Thoracic aorta (tissue), 2 donors: ENCODE measurements at places on chromosomes 16 and 17.

DNA sequence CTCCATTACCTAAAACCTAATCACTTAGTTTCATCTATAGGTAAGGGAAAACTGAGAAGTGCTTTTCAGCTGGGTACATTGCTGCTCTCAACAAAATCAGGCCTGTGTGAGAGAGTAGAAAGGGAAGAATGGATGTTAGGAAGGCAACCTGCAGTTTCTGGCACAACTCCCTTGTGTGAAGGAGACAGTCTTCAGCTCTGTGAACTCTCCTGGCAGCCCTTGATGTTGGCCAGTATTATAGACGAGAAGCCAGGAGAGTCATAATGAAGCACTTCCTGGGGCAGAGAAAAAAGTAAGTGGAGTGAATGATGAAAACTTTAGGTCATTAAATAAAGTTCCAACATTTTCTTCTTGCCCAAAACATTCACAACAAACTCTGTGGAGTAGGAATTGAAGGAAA is 260.1 kb downstream of the IRX3 start:
- no peak for DNase-seq

DNA sequence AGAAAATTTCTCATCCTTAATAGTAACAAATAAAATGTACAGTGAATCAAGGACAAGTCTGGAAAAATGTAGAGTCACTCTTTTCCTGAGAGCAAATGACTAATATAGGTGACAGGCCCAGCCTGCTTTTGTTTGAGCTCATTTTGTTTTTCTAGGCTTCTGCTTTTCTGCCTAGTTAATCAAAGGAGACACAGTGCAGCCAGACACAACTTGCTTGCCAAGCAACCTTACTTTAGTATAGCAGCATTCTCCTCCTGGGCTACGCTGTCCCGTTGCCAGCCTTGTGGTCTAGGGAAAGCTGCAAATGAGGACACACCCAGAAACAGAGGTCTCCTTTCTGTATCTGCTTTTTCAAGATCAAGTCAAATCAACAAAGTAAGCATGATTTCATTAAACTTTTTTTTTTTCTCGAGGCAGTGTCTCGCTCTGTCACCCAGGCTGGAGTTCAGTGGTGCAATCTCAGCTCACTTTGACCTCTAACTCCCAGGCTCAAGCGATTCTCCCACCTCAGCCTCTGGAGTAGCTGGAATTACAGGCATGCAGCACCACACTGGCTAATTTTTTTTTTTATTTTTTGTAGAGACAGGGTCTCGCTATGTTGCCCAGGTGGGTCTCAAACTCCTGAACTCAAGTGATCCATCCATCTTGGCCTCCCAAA is 17.2 kb downstream of the GINS3 start:
- DNase-seq, result no peak

GRCh38 chr17:1251866-1252608 is 18.2 kb upstream of the BHLHA9 start:
- DNase-seq, result no peak

GRCh38 chr16:26909623-26910022 is 157.1 kb upstream of the C16orf82 start:
- no peak for DNase-seq

DNA sequence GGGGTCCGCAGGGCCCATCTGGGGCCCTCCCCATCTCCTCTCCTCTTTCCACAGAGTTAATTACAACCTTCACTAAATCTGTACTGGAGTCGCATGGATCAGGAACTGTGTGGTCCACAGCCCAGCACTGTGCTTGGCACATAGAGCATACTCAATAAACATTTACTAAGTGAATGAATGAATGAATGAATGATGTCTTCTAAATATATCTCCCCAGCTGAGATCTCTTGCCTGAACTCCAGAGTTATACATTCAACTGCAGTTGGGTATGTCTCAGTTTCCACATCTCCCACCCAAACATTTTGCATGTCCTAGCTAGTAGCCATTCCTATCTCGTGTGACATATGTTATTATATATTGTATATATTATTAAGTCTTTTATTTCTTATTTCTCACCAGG is 28.7 kb upstream of the IL21R start:
- no peak for DNase-seq

- DNase-seq, result no peak
These were observed 5.9 kb downstream of the CCL7 start for GRCh38 chr17:34275881-34276280.

DNA sequence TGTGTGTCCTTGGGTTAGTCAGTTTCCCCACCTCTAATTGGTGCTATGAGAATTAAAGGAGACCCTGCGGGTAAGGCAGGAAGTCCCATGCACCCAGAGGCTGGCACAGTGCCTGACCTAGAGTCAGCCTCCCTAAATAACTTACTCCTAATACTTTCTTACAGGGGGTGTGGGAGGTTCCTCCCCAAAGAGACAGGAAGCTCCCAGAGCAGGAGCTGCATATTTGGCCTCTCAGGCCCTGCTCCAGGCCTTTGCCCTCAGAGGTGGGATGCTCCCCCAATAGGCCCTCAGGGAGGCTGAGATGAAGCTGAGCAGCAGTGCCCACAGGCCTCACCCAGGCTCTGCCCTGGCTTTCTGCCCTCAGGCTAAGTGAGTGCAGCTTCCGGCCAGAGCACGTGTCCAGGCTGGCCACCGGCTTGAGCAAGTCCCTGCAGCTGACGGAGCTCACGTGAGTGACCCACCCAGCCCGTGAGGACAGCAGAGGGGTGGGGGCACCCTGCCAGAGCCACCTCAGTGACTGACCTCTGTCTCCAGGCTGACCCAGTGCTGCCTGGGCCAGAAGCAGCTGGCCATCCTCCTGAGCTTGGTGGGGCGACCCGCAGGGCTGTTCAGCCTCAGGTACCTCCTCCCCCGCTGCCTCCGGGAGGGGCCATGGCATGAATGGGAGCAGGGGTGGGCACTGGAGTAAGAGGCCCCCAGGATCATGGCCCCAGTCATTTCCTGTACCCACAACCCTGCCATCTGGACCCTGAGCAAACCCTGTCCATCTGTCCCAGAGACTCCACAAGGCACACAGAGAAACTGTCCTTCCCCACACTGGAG is 31.1 kb upstream of the CPNE2 start:
- DNase-seq, result peak; percentile 33

GRCh38 chr16:11627822-11628457 is 40.3 kb upstream of the SNN start:
- DNase-seq, result no peak

DNA sequence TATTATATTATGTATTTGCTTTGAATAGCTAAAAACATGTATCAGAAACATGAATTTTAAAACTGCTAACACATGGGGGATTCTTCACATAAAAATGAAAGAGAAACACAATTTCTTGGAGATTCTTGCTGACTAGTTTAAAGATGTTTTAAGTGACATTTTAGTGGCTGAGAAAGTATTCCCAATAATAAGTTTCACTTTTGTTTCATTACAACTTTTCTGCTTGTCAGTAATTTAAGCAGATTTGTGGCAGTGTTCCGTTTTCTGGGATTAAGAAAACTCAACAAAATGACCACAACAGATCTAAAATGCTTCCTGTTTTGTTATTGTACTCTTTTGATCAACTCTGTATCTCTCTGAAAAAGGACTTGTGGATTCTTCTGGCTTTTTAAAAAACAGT is 75.9 kb downstream of the NLK start:
- DNase-seq, result no peak

GRCh38 chr16:2829501-2830354 is at the start of gene ZG16B:
ZG16B (plus strand) TSS chr16:2830303; CDS start chr16:2830442, 139 bp downstream.
- DNase-seq, result no peak

GRCh38 chr16:3938843-3939624 is 58.5 kb upstream of the CREBBP start:
- no peak for DNase-seq

GRCh38 chr16:3143598-3144320 is 8.9 kb downstream of the ZNF213 start:
- DNase-seq, result no peak

DNA sequence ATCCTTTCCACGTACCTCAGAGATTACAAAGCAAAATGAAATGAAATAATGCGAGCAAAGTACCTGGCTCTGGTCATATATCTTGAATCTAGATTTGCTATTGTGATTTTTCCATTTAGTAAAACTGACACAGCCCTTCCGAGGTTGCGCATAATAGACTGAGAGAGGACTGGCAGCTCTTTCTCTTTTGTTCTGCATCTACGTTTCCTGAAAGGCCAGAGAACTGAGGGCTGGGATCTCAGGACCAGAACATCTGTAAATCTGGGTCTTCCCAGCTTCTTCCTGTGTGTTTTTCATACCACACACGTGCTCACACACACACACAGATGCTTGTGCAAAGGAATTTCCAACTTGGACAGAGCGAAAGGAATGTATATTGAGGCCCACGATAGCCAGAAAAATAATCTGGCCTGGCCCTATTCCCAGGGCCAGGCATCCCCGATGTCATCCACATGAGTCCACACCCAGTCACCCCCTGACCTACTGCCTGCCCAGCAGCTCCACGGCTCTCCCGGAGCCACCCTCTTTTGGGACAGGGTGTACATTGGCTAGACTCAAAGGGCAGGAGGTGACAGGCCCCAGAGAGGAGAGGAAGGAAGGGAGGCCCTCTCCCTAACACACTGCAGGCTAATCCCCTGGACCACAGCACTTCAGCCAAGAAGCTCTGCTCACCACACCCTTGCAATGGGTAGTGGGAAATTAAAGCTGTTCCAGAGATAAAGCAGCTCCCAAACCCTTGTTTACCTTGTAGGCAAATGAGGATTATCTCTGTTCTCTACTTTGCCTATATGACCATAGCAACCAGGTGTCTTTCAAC is 41.8 kb downstream of the NOL11 start:
- no peak for DNase-seq
